ENCODE measurements at places on chromosomes 5 and 9.

- no peak for DNase-seq
Observed at GRCh38 chr5:133471699-133472098, 140.6 kb downstream of the FSTL4 start.

GRCh38 chr5:172815631-172816030 lies 18.4 kb upstream of the ERGIC1 start:
- no peak for DNase-seq

DNA sequence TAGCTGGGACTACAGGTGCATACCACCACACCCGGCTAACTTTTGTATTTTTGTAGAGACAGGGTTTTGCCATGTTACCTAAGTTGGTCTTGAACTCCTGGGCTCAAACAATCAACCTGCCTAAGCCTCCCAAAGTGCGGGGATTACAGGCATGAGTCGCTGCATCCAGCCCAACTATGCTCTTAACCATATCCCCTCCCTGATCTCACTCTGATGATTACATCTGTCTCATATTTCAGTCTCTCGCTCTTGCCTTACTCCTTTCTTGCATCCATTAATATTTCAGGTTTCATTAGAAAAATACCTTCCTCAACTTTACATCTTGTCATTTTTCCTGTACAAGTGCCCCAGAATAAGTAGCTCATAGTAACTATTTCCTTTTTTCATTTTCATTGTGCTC lies 61.0 kb upstream of the BASP1 start:
- DNase-seq: no peak

DNA sequence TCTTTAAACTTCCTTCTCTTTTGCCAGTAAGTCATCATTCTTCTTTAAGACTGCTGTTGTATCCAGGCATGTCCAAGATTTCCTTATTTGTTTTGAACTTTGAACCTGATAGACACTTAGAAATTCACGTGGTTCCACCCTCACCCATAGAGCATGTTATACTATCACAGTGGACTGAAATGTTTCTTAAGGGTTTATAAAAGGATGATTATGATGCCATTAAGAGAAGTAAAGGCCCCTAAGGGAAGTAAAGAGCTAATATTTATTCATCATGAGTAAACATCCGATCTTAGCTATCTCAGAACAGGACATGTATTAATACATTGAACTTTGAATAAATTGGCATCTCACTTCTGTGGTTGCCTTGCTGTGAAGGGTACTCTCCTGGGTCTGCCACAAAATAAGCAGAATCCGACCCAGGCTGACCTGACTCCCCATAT lies 49.8 kb downstream of the PRKACG start:
- DNase-seq: no peak

- no peak for DNase-seq
Observed at GRCh38 chr9:68493958-68494577, 46.6 kb downstream of the TMEM252 start.

DNA sequence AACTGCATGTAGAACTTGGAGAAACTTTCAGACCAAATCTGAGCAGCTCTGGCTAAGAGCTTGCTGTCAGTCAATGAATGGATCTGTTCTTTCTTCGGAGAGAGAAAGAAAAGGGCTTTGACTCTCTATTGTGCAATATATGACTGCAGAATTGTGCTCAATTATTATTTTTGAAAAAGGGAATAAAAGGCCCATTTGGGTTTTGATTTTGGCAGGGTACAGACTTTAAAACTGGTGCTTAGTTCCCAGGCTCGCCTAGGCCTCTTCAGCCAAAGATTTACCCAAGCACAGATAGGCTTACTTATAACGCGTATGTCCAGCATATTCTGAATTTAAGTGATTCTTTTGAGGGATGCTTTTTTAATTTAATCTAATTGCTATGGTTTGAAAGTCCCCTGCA lies 59.3 kb downstream of the RETREG1 start:
- no peak for DNase-seq

- no peak for DNase-seq
Observed at GRCh38 chr5:149134778-149135500, 6.4 kb upstream of the ABLIM3 start.

DNA sequence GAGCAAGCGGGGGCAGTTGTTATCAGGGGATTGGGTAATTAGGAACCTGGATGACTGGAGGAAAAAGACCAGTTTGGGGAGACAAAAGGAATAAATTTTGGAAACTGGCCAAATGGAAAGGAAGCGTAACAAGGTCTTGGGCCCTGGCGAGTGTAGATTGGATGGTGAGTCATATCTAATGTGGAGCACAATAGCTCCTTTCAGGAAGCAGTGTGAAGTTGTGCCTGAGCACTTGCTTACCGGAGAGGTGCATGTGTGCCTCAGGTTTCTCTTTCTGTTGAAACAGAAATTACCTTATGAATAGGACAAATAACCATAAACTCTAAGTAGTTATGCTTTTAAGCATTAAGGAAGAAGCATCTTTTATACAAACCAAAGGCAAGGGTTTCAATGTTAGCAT lies 176.4 kb downstream of the KIF4B start:
- DNase-seq: no peak

DNA sequence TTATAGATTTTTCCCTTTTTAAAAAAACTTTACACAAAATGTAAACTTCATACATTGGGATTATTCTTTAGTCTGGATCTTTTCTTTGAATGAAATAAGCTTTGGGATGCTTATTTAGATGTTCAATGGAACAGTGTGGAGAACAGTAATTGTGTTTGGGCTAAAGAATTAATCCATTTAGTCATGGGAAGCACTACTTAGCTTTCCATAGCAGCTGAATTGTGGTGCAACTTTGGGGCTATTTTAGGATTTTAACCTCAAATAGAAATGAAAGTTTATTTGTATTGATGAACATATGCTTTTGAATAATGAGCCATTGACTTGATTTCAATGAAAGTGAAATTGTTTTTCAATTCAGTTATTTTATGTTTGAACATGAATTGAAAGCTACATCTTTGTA lies 72.4 kb downstream of the ZCCHC7 start:
- no peak for DNase-seq

DNA sequence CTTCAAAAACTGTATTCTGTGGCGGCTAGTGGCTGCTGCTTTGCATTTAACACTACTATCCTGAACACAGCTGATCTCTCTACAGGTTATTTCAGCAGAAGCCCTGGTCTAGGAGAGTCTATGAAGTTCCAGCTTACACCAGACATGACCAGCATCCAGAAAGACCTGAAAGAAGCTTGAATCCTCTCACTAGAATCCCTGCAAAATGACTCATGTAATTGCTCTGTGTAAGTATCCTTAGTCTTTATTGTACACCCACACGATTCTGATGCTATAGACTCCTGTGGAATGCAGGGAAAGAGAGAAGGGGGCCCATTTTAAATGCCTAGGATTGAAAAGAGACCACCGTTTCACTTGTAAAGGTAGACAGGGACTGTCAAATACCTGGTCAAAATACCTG lies 859 bp upstream of the GRIA1 start:
- DNase-seq: no peak

GRCh38 chr5:56876327-56876726 lies 33.1 kb upstream of the SETD9 start:
- DNase-seq: no peak

DNA sequence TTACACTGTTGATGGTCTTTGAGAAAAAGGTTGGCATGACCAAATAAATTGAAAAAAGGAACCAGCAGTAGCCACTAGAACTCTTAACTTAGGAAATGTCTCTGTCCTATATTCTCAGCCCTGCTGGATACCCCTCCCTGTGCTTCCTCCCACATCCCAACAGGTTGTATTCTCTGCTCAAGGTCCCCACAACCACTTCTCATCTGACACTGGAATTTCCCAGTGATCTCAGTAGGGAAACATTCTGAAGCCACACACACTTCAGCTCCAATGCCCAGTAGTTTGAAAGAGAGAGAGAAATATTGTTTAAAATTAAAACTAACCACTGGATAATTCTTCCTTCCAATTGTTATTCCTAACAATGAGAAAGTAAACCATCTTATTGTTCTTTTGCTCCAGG lies 30.0 kb upstream of the NREP start:
- DNase-seq: no peak

DNA sequence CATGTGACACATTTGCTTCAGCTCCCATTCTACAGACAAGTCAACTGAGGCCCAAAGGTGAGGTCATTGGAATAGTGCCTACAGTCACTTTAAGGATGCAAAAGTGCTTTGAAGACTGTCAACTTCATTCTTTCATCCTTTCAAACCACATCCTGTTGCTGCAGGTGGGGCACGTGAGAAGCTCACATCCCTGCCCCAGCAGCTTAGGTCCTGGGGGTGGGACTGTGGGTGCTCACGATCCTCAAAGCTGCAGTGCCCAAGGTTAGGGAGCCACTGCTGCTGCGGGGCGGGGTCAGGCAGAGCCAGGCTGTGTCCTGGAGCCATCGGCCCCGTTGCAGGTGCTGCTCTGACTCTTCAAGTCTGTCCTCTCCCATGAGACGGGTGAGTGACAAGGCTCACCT lies 57.9 kb upstream of the IER5L start:
- DNase-seq: no peak

- no peak for DNase-seq
Observed at GRCh38 chr5:99025298-99026045, 96.7 kb upstream of the CHD1 start.

- DNase-seq: no peak
Observed at GRCh38 chr5:36452424-36453006, 150.8 kb upstream of the RANBP3L start.
